ENCODE measurements at places on chromosomes 2 and 18. TPM values are rescaled to one million over a fixed set of nuclear protein-coding genes. Genes with fewer than 3 reads are reported as not detected.

The REG3G gene
- not detected for total RNA-seq

The ABCA12 gene
- total RNA-seq, result not detected

The ANKRD29 gene
- not detected for total RNA-seq

The SOWAHC gene
- not detected for total RNA-seq

The CSRNP3 gene
- total RNA-seq, result not detected

The ZAP70 gene
- 4.8 TPM for total RNA-seq

The SERPINB4 gene
- not detected for total RNA-seq

The COBLL1 gene
- total RNA-seq, result 222 TPM

DNA sequence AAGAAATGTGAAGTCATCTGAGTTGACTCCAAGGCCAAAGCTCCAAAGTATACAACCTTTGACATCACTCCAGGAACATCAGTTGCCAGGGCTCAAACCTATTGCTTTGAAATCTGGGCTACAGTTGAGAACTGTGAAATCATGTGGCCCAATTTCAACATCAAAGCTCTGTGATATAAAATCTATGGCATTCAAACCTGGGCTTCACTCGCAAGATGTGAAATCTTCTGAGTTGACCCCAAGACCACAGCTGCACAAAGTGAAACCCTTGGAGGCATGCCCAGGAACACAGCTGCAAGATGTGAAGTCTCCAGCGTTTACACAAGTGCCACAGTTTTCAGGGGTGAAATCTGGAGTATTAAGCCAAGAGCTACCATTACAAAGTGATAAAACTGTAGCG, 9.4 kb upstream of the ZNF512 start:
- no peaks in the 10 kb centered on the region for H3K36me3 ChIP-seq
- peaks cover 16% of the 10 kb centered on the region for H3K27me3 ChIP-seq
- no peaks in the 10 kb centered on the region for H3K4me1 ChIP-seq
- no peak overlapping the region for H3K4me3 ChIP-seq
- no peak for DNase-seq

GRCh38 chr2:96727431-96727830, 12.4 kb downstream of the LMAN2L start:
- H3K27me3 ChIP-seq, result no peaks in the 10 kb centered on the region
- no peak overlapping the region for H3K4me3 ChIP-seq
- no peaks in the 10 kb centered on the region for H3K4me1 ChIP-seq
- H3K36me3 ChIP-seq, result peaks cover 49% of the 10 kb centered on the region
- no peak overlapping the region for H3K27ac ChIP-seq
- DNase-seq, result no peak

GRCh38 chr18:31772699-31773098, 12.0 kb upstream of the SLC25A52 start:
- no peaks in the 10 kb centered on the region for H3K36me3 ChIP-seq
- H3K27me3 ChIP-seq, result peaks cover 1% of the 10 kb centered on the region
- H3K4me1 ChIP-seq, result no peaks in the 10 kb centered on the region
- H3K27ac ChIP-seq, result no peak overlapping the region
- H3K4me3 ChIP-seq, result no peak overlapping the region
- no peak for DNase-seq

DNA sequence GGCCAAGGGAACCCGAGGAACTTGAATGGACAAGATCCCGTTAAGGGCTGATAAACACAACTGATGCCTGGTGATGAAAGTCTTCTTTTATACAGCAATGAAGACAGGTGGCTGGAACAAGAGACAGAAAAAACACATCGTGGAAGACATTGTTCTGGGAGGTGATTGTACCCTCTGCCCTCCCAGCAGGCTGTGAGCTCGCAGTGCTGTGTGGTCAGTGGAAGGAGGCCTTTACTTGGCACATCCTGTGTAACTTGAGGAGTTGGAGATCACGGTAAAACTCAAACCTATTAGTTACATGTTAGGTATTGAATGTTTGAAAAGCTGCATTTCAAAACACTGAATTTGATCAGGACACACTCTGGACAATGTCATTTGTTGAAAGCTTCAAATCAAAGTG, 249.9 kb upstream of the EPAS1 start:
- H3K27ac ChIP-seq, result no peak overlapping the region
- no peaks in the 10 kb centered on the region for H3K27me3 ChIP-seq
- DNase-seq, result no peak
- peaks cover 50% of the 10 kb centered on the region for H3K36me3 ChIP-seq
- no peak overlapping the region for H3K4me3 ChIP-seq

- no peak for DNase-seq
- no peaks in the 10 kb centered on the region for H3K27me3 ChIP-seq
- no peak overlapping the region for H3K27ac ChIP-seq
- no peaks in the 10 kb centered on the region for H3K36me3 ChIP-seq
These were observed 343.8 kb upstream of the EPHA4 start for GRCh38 chr2:221915926-221916325.

DNA sequence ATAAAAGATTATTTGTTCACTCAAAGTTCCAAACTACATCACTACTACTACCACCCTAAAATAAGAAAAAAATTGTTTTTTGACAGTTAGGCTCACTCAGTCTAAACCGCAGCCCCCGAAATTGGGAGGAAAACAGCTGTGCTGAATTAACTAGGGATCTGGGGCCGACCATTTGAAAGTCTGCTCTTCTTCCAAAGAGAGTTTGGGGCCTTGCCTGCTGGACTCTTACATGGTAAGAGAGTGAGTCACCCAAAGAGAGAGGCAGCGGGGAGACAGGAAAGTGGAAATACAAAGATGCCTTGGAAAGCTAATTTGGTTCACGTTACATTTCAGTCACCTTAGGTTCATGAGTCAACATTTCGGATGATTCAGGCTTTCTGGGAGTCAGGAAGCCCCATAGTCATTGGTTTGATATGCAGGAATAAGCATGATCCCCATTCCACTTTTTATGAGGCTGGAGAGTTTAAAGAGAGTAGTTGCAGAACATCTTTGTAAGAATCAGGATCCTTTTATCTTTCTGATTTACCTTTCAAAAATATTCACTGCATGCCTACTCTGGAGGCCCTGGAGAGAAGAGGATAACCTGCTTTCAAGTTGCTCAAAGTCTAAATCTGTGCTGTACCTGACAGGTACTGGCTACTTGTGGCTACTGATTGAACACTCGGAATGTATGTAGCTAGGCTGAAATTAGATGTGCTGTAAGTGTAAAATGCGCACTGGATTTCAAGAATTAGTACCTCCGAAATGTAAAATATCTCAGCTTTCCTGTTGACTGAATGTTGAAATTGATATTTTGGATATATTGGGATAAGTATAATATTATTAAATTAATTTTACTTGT, 995 bp upstream of the RTN4 start:
- peak overlapping the region; percentile 99 for H3K27ac ChIP-seq
- H3K27me3 ChIP-seq, result no peaks in the 10 kb centered on the region
- H3K36me3 ChIP-seq, result peaks cover 12% of the 10 kb centered on the region
- no peak for DNase-seq

Data from activated B cell treated with CpG ODN at 0.5 μM for 24 hours (primary cell).